AG08395 (cell line): ENCODE measurements at places on chromosomes 6 and 20.

- no peak for DNase-seq
These were observed 11.3 kb downstream of the PPP1R3G start for GRCh38 chr6:5096482-5096881.

DNA sequence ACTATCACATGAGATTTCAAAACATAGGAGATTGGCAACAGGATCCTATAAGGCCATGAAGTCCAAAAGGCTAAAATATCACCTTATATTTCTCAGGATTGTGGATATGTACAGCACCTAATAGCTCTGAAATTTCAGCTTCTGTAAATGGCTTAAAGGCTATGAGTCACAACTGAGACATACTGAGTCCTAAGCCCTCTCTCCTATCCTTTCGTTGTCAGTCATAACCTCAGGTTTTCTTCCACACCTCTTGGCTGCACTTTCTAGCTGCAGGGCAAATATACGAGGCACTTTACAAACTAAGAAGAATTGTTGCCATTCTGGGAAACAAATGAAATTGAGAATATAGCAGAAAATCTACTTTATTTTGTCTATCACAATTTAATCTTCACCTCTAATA is 969.9 kb upstream of the EPHA7 start:
- no peak for DNase-seq

DNA sequence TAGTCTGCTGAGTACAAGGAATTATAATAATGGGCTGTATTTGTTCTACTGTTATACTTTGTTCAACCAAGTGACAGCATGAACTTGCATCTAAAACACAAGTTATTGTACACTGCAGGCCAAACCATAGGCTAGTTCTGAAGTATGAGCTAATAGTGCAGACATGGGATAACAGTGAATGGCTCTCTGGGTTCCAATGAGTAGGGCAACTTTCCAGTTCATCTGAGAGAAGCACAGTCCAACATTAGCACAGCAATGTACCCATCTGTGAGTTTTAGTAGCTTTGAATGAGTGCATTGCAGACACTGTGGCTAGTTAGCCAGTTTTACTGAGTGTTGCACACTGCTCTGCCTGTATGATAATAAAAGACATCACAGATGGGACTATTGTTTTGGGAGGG is 56.5 kb upstream of the FUT9 start:
- DNase-seq, result no peak

DNA sequence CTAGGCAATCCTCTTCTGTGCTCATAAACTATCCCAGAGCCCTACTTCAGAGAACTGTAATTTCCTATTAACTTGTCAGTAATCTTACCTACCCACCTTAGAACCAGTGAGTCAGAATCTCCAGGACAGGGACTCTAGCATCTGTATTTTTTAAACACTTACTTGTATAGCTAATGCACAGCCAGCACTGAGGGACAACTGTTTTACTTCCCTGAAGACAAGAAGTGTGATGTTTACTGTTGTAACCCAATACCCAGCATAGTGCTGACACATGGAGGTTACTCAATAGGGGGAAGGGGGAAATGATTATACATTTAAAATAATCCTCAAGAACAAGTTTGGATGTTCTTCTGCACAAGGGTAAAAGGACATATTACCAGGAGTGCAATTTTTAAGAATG is 130.8 kb downstream of the BTBD9 start:
- no peak for DNase-seq

GRCh38 chr6:7050872-7051779 is 56.6 kb upstream of the RREB1 start:
- DNase-seq, result peak; percentile 44

DNA sequence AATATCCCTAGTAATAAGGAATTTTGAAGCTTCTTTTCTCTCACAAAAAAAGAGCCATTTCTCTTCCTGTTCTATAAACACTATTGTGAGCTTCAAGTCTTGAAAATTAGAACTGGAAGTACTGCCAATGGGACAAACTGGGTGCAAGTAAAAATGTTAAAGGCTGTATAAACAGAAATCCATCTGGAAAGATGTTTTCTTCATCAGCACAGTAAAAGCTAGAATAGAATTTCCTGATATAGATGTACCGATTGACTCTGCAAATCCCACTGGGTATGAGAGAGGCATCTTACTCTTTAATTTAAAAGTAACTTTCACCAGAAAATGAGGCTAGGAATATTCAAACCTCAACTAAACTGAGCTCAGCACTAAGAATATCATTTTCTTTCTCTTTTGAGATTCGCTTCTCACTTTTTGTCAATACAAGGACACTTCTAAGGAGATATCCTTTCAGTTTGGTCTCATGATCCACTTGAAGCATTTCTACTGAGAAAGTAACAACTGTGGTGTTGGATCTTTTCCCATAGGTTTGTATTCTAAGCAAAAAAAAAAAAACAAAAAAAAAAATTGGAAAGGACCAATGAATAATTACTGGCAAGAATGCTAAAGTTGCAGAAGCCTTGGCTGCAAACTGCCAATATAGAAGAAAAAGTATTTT is 169.0 kb upstream of the PRDM1 start:
- no peak for DNase-seq

GRCh38 chr6:155349129-155349528 is 34.8 kb upstream of the TFB1M start:
- DNase-seq, result peak; percentile 56

DNA sequence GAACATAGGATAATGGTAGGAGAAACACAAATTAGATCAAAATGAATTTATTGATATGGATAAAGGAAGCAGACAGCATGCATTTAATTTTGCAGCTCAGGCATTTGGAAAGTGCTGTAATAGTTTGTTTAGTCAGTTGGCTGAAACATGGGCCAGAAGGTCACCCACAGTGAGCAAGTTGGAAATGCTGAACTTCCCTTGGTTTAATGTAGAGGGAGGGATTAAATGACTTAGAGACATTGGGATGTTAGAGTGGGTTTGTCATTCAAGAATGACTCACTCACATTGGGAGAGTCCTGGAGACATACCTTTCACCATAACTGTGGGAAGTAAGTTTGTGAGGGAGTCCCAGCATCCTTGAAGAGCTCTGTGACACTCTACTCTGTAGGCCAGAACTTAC is 231.5 kb upstream of the PLCB4 start:
- peak; percentile 42 for DNase-seq

DNA sequence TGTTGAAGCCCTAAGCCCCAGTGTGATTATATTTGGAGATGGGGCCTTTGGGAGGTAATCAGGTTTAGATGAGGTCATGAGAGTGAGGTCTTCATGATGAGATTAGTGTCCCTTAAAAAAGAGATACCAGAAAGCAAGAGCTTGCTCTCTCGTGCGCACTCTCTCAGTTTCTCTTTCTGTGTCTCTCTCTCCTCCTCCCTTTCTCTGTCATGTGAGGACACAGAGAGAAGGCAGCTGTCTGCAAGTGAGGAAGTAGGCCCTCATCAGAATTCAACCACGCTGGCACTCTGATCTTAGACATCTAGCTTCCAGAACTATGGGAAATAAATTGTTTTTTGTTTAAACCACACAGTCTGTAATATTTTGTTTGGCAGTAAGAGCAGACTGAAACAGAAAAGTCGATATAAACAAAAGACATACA is 180.5 kb downstream of the IBTK start:
- DNase-seq, result no peak

DNA sequence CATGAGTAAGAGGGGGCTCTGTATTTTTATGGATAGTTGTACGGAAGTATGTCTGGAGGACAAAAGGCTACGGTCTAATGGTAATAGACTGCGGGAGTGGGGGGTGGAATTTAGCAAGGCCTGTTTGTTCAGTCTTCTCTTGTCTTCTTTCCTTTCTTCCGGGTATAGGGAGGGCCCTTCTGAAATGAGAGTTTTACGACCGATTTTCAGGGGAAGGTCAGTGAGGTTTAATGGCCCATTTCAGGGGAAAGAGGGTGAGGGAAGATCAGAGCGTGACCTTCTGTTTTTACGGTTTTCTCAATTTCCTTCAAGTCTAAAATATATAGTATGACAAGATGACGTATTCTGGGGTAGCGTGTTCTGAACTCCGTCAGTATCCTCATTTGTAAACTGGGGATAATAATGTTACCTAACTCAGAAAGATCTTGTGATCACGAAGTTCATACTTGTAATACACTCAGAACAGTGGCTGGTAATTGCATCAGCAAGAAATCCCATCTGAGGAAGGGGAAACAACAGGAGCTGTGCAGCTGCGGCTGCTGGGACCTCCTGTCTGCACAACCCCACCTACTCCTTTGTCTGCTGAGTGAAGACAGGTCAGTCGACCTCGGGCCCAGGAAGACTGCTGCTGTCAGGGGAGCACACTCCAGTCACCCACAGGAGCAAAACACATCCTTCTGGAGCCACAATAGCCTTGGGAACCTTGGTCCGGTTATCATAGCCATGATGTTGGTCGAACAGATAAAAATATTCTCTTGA is 90.4 kb downstream of the MAP3K7 start:
- no peak for DNase-seq

DNA sequence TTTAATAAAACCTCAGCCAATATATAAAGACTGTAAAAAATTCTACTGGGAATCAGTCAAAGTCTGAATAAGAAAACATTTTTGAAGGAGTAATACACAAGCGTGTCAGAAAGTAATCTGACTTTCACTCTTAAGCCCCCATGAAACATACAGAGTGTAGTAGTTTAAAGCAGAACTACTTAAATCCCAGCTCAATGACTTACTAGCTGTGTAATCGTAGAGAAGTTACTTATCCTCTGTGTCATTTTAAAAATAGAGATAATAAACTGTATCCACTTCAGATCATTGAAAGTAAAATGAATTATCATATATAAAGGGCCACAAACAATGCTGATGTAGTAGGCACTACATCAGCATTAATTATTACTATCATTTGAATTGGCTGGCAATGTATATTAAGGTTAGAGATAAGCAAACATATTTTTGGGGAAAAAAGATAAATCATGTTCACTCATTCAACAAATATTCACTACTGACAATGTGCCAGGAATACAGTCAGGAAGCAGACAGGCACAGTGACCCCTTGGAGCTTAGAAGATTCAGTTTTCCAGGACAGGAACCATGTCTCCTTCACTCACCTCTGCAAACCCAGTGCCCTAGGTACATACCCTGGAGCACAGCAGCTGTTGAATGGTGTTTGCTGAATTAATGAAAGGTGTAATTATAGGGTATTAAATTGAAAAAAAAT is 14.4 kb downstream of the REPS1 start:
- peak; percentile 25 for DNase-seq

- no peak for DNase-seq
These were observed 35.6 kb upstream of the ZBP1 start for GRCh38 chr20:57655809-57656155.

DNA sequence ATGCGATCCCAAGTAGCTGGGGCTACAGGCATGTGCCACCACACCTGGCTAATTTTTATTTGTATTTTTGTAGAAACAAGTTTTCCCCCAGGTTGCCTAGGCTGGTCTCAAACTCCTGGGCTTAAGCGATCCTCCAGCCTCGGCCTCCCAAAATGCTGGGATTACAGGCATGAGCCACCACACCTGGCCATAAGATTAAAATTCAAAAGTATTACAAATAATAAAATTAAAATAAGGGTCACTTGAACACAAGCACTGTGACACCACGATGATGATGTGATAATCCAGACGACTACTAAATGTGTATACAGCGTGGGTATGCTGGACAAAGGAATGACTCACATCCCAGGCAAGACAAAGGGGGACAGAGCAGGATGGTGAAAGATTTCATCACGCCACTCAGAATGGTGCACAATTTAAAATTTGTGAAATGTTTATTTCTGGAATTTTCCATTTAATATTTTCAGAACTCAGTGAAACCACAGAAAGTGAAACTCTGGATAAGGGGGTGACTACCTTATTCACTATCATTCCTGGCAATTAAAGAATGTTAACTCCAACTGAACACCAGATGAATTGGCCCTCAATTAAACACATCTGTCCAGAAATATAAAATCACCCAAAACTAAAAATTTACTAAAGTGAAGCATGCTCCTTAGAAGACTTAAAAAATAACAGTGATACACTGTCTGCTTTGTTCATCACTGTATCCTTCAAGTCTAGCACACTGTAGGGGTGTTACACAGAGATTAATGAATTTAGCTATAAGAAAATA is 13.1 kb downstream of the B4GALT5 start:
- DNase-seq, result peak; percentile 72

DNA sequence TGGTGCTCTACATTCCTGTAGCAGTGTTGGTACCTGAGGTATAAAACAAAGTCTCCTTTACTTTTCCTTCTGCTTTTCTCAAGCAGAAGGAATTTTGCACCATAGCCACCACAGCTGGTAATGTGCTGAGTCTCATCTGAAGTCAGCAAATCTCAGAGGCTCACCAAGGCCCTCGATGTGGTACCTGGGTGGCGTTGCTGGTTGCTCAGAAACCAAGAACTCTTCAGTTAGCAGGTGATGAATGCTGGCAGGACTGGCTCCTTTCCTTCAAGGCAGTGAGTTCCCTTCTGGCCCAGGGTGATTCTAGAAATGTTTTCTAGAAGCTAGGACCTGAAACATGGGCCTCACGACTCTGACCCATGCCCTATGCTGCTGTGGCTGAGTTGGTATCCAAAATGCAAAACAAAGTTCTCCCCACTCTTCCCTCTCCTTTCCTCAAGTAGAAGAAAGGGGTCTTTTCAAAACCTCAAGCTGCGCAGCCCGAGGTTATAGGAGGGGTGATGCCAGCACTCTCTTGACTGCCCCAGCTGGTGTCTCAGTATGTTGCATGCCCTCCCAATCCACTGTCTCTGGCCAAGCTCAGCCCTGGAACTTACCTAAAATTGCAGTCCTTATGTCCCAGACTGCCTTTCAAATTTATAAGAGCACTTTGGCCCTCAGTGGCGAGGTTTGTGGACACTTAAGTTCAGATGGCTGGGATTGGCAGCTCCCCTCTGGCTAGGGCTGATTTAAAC is 592.3 kb downstream of the FRK start:
- DNase-seq, result no peak

DNA sequence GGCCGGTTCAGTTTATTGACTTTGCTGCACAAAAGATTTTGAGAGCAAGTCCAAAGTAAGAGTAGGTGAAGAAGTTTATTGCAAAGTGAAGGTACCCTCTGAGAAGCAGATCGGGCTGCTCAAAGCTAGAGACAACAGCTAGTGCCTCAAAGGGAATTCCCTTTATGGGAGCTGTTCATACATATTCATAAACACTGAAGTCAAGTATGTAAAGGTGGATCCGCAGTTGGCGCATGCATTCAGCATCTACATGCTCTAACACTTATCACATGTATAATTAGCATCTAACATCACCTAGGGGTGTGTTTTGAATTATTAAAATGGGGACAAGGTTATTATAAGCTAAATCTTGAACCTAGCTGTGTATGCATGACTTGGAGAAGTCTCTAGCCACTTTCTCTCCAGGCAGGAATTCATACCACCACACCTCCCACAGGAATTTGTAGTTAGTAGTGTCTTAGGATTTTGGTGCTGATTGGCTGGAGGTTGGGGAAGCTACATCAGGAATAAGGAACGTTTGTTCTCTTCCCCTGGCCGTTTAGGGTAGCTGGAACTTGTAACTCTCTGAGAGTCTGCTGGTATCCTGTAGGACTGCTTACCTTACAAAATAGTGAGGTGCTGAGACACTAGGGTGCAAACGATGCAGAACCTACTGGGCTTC is 1633.9 kb downstream of the GRIK2 start:
- DNase-seq, result no peak

GRCh38 chr20:34979366-34980153 is 23.9 kb downstream of the MYH7B start:
- DNase-seq, result no peak
